ENCODE measurements at places on chromosomes 12 and 14.

DNA sequence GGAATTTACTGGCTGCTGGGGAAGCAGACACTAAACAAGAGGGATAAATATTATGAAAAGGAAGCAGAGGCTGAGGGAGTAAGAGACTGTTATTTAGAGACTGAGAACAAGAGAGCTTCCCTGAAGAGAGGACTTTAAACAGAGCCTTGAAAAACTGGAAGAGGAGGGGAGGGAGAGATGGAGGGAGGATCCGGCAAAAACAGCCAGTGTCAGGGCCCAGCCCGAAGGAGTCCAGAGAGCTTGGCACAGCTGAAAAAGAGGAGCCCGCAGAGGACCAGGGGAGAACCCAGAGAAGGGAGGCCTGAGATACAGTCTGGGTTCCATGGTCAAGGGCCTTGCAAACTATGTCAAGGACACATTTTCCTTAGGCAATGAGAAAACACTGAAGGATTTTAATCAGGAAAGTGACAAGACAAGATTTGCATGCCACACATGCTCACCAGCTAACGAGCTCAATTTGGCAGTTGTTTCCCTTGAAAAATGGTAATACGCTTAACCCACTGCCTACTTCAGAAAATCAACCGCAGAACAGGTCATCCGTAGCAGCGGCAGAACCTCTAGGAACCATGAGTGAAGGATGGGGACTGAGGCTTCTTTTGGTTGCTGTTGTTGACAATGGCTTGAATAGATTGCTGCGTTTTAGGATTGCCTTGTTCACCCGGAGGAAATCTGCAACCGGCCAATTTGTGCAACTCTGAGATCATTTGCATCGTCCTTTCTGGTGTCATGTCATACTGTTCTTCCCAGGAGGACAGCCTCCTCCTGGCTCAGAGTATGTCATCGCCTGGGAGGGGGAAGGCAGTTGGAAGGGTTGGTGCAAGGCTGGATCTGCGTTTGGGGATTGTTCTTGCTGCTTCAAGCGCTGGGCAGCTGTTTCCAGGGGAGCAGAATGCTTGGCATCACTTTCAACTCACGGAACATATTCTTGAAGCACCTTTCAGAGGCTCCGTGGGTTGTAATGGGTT, 108.2 kb downstream of the PRMT8 start:
- no peak for DNase-seq

- DNase-seq = no peak
These were observed 82.6 kb downstream of the METTL25 start for GRCh38 chr12:82440885-82441284.

DNA sequence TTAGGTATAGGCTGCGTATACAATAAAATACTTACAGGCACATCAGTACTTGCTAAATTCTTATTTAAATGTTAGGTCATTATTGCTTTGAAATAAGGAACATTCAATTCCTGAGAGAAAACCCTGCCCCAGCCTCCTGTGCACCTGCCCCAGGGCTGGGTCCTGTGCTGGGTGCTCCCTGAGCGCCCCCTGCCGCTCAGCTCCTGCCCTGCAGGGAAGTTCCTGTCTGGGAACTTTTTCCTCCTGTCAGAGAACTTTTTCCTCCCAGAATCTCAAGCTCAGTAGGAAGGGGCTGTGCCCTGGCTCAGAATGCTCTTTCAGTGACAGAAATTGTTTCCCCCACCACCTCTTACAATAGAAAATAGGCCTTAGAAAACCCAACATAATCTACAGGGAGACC, 751.1 kb downstream of the TMEM121 start:
- no peak for DNase-seq

DNA sequence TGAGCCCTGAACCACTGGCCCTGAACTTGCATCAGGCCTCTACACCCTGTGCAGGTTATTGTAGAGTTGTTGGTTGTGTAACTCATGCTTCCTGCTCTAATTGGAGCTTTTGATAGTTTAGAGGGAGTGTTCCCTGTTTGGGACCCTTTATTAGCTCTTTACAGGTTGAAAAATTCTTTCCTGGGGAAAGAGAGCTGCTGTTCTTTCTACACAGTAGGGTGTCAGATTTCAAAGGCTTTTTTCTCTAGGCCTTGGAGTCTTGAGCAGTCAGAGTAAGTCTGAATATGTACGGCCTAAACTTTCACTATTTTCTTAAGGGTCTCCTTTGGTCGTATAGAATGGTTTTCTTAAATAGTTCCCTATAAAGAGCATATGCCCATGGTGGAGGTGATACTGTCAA, 60.8 kb upstream of the NEDD1 start:
- DNase-seq = no peak

GRCh38 chr12:128755566-128755965, 68.2 kb downstream of the SLC15A4 start:
- DNase-seq = no peak

GRCh38 chr14:103002578-103003350, 54.6 kb downstream of the CDC42BPB start:
- DNase-seq = no peak

DNA sequence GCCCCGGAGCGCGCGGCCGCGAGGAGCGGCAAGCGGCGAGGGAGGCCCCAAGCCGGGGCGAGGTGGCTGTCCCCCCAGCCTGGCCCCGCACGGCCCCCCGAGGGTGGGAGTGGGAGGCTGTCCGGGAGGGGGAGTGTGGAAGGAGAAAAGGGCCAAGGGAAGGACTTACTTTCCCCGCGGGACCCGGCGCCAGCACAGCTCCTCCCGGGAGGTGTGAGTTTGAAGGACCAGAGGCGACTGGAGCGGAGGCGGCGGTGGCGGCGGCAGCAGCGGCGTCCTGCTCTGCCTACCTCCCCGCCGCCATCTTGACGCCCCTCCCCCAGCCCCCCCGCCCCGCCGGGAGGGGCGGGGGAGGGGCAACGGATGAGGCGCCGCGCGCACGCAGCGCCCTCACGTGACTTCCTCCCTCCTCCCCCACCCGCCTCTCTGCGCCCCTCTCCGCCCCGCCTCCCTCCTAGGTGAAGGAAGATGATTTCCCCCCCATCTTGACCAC, at the start of gene SBNO1:
Gene SBNO1, minus strand, starts transcription at position 316 of the 493 bp plus-strand sequence. CDS start 14,406 bp downstream, outside the sequence.
- peak; percentile 78 for DNase-seq

- DNase-seq = no peak
These were observed 1539.5 kb upstream of the TMEM132C start for GRCh38 chr12:126727218-126728075.

DNA sequence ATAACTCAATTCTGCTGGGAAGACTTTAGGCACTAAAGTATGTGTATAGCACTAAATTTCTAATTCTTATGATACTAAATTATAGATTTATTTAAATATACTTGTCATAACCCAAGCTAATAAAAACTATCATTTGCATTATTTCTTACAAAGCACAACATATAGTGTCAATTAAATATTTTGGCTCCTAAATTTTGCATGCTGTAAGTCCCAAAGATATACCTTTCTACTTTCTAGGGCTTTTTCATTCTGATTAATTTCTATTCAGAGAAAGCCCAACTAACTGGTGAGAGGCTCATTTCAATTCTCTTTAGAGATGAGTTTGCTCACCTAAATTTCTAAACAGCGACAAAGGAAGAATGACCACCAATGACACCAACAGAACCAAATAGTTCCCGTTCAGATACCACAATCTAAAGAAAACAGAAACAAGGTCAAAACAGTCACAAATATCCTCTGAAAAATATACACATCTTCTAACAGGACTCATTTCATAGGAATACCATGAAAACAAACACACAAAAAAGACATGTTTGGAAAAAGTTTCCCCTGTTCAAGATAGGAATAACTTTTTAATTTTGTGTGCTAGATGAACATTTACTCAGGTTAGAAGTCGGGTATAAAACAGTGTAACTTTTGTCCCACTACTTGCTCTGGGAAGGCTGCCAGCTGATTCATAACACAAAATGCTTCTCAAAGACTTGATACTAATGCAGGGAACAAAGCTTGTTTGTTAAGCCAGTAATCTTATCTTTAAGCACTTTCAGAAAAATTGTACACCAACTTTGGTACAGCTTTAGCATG, 7.6 kb downstream of the SLC38A2 start:
- DNase-seq = no peak

DNA sequence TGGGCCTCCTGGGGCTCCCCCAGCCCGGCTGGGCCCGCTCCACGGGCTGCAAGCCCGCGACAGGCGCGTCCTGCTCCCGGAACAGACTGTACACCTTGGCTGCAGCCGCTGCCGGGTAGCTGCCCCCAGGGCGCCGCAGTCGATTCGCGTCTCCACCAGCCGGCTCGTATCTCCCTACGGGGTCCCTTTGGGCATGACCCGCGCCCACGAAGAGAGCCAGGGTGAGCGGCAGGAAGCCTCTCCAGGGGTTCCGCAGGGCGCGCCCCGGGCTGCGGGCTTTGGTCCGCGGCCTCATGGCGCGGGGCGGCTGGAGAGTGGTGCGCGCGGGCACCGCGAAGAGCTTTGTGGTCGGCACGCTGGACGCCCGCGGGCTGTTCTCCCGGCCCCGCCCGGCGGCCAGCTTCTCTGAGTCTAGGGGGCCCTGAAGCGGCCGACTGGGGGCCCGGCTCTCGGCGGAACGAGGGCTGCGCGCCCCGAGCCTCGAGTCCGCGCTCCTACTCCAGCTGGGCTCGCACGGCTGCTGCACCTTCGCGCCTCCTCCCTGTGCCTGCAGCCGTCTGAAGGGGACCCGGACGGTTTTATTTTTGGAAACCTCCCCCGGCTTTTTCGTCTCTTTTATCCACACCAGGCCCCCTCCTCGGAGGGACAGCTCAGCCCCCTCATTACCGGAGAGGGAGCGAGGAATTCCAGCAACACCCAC, at the start of gene LTBP2:
Gene LTBP2, minus strand, starts transcription at position 588 of the 700 bp plus-strand sequence. Its CDS starts 293 bp downstream, at position 295.
- DNase-seq = no peak

DNA sequence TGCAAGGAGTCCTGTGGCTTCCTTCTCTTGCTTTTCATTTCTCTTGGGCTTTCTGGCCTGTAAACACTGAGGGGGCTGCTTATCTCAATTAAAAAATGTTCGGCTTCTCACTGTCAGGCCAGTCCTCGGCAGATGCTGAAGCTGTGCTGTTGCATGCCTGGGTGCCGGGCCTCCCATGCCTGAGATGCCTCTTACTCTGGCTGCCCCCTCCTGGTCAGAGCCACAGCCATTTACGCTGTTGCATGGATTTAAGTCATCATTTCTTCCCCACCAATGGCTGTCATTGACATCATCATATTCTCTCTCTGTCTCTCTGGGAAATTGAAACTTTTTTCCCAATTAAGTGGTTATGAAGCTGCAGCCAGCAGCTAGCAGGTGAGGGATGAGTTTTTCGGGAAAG, 53.7 kb downstream of the FOXN4 start:
- no peak for DNase-seq

GRCh38 chr12:45907955-45908354, 82.4 kb downstream of the SCAF11 start:
- no peak for DNase-seq
